CD4-positive, alpha-beta T cell treated with Interleukin-6 for 4 hours (primary cell): ENCODE measurements at places on chromosomes 1 and 21.

GRCh38 chr1:77489910-77490309, 192.5 kb downstream of the ZZZ3 start:
- DNase-seq, result no peak

DNA sequence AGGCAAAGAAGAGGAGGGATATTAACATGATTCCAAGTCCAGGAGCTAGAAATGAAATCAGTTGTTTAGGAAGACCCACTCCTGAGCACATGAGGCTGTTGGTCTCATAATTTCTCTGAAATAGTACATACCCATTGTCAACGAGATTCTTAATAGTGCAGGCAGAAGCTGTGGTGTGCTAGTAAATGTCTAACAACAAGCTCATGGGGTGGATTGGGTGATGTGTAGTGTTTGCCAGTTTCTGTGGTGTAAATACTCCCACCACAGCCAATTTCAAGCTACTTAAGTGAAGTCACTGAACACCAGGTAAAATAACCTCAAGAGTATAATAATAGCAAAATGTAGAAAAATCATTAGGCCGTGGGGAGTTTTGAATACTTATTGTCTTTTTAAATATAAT, 42.0 kb downstream of the SYF2 start:
- DNase-seq, result no peak

GRCh38 chr1:29330856-29331255, 94.5 kb downstream of the PTPRU start:
- no peak for DNase-seq

- no peak for DNase-seq
These were observed at the start of gene CLDN19 for GRCh38 chr1:42739753-42740700. Gene CLDN19, minus strand, starts transcription at chr1:42740236. Its CDS starts 173 bp downstream, at chr1:42740063.

GRCh38 chr1:231021540-231022031, 18.5 kb downstream of the FAM89A start:
- no peak for DNase-seq

DNA sequence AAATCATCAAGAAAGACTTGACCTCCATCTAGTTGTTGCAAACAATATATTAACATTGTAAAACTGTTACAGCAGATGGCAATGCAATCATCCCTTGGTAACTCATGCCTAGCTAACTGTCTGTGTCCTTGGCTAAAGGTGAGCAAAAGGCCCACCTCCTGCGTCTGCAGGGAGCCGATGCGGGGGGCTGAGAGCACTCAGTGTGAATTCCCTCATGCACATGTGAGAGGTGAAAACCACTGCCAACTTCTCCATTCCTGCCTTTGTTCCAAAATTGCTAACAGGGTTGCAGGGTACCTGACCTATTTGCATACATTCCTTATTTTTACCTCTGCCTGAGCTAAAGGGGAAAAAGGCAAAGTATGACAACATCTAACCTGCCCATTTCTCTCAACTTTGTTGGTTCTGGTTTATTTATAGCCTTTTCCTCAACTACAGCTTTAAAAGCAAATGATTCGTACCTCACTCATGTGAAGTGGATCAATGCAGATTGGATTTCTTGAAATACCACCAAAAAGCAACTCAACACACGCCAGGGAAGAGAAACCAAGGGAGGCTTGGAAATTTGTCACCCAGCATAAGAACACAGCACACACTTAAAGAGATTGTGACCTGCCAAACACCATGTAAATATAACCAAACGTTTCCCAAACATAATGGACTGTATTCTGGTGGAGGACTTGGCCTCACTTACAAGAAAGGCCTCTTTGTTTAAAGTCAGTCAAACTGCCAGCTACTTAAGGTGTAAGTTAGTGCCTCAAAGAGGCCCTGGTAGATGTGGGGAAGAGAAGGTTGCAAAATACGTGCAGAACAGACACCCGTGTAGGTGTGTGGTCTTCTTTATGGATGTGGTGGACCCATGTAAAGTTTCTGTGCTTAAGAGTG, 651.0 kb downstream of the SMYD3 start:
- no peak for DNase-seq

DNA sequence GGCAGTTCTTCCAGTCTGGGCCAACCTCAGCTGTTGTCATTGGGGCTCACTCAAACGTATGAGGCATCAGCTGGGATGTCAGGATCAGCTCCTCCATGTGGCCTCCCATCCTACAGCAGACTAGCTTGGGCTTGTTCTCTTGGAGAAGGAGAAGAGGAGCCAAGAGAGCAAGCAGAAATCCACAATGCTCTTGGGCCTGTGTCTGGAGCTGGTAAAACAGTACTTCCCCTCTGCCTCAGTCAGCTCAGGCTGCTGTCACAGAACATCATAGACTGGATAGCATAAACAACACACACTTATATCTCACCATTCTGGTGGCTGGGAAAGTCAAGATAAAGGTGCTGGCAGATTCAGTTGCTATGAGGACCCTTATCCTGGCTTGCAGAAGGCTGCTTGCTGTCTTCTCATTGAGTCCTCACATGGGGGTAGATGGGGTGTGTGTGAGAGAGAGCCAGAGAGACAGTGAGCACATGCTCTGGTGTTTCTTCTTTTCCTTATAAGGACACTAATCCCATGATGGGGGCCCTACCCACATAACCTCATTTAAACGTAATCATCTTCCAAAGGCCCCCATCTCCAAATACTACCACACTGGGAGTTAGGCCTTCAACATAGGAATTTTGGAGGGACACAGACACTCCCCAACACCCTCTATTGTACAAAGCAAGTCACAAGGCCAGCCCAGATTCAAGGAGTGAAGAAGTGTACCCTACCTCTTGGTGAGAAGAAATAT, 16.3 kb upstream of the DNAJC6 start:
- no peak for DNase-seq

GRCh38 chr21:46431884-46432488, 26.7 kb upstream of the DIP2A start:
- DNase-seq, result no peak

DNA sequence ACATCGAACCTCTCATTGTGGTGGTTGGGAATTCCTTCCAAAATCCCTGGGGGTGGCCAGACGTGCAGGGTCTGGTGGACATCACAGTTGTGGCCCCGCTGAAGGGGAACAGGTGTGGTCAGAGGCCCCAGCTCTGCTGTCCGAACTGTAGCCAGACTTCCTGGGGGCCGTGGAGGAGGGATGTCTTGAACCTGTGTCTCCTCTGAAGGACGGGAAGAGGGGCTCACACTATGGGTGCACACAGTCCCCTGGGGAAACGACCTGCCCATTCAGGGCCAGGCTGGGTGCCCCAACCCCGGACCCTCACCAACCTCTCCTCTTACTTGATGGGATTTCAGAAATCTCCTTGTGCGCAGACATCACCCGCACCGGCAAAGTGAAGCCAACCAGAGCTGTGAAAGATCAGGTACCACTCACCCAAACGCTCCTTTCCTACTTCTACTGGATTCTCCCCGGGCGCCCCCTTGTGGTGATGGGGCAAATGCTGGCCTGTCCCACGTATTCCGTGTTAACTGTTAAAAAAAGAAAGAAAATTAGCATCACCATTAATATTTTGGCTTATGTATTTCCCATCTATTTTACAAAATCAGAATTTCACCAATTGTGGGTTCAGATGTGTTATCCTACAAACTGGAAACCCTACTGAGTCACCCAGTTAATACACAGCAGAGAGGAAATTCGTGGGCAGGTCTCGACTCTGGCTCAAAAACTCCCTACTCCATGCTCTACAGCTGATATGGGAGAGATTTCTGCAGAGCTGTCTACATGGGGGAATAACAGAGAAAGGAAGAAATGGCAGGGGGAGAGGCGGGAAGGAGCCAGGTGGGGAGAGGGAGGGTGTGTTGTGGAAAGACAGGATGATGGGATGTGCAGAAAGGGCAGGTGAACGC, 28.1 kb downstream of the PADI4 start:
- DNase-seq, result peak; percentile 72

- no peak for DNase-seq
These were observed 64.5 kb upstream of the SCCPDH start for GRCh38 chr1:246659594-246660140.

GRCh38 chr1:156912861-156913808, 7.3 kb upstream of the LRRC71 start:
- no peak for DNase-seq

DNA sequence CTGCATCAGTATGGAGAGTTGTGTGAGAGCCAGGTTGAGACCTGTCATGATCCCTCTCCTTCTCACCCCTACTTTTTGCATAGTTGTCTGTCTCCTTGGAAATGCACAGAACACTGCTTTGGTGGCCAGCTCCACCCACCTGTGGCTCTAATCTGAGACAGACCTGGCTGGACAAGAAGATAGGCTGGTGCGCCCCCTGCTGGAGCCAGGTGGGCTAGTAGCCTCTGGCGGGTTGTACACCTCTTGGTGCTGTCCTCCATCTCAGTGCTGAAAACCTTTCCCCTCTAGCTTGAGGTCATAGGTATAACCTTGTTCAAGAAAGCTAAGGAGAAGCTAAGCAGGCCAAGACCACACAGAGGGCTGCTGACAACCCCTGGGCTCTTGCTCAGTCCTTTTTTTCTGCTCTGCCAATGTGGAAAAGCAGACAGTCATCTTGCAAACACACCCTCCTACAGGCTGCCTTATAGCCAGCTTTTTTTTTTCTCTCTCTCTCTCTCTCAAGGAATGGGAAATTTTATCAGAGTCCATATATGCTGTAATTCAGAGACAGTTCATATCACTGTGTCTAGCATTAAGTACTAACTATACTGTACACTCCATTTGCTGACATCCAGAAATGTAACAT, 58.8 kb upstream of the SPATA6 start:
- DNase-seq, result no peak

GRCh38 chr1:118244194-118244593, 59.2 kb upstream of the SPAG17 start:
- no peak for DNase-seq

DNA sequence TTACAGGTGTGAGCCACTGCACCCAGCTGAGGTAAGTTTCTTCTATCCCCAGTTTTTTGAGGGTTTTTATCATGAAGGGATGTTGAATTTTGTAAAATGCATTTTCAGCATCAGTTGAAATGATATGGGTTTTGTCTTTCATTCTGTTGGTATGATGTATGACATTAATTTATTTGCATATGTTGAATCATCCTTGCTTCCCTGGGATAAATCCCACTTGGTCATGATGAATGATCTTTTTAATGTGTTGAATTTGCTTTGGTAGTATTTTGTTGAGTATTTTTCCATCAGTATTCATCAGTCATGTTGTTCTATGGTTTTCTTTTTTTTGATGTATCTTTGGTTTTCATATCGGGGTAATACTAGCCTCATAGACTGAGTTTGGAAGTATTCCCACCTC, 141.0 kb downstream of the RPS6KC1 start:
- DNase-seq, result no peak

DNA sequence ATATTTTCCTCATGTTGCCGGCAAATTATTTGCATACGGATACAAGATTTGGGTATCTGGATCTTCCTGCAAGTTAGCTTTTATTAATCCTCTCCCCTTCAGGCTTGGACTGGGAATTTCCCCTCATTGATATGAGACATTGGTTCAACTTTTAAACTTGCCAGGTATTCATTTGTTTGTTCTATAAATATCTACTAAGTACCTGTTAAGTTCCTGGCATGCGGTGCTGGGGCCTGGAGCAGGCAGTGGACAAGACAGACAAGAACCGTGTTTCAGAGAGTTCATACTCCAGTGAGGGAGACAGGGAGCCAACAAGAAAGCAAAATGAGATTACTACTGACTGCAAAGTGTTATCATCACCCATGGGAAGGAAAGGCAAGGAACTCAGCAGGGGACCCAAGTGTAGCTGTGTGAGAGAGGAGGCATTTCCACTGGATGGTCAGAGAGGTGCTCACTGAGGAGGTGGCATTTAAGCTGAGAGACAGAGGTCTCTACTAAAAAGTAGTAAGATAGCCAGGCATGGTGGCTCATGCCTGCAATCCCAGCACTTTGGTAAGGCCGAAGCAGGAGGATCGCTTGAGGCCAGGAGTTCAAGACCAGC, 39.1 kb upstream of the FHAD1 start:
- DNase-seq, result no peak

DNA sequence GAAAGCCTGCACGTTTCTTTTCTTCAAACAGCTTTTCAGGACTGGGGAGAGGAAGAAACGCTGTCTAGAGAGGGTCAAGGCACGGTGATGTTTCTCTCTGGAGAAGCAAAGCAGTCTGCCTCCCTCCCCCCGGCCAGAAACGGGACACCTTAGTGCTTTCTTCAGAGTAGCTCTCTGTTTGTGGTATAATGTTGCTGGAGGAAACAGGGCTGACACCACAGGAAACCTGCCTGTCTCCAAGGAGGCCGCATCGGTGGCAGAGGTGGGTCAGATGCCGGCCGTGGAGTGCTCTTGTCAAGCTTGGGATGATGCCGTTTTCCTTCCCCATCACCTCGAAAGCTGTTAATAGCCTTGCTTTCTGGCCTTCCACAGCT, 139.4 kb downstream of the DHRS3 start:
- peak; percentile 69 for DNase-seq

DNA sequence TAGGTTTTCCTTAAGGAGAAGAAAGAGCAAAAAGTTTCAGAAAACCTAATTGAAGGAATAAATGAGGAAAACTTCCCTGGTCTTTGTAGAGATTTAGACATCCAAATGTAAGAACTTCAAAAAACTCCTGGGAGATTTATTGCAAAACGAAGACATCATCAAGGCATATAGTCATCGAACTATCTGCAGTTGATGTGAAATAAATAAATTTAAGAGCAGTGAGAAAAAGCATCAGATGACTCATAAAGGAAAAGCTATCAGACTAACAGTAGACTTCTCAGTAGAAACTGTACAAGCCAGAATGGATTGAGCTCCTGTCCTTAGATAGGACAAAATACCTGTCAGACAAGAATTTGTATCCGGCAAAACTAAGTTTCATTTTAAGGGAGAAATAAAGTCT, 569.4 kb upstream of the ADAMTS5 start:
- DNase-seq, result no peak

DNA sequence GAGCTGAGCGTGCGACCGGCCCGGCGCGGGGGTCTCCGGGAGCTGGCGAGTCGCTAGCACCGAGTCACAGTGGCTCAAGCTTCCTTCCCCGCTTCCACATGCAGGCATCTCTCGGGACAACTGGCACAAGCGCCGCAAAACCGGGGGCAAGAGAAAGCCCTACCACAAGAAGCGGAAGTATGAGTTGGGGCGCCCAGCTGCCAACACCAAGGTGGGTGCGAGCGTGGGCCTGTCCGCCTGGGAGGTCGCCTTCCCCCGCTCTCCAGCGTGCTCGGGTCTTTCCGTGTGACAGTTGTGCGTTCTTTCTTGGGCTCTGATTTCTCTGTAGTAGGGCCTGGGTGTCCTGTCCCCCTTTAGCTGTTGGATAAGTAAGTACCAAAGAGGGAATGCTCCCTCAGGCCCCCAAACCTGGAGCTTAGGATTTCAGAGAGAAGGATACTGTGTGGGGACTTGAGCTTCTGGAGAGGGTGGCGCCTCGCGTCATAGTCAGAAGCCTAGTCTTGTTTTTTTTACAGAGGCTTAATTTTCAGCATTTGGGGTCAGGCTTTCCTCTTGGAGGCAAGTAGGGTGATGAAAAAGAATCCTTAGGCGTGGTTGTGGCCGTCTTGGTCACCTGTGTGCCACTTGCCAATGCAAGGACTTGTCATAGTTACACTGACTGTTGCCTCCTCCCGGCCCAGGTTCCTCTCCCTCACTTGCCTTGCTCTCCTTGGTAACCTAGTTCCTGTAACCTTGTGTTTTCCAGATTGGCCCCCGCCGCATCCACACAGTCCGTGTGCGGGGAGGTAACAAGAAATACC, 790 bp downstream of the RPS8 start:
- DNase-seq, result no peak
